T-helper 1 cell (primary cell): ENCODE measurements at places on chromosomes 6 and 20.

GRCh38 chr20:24018796-24019195 is 30.2 kb upstream of the GGTLC1 start:
- DNase-seq = no peak

DNA sequence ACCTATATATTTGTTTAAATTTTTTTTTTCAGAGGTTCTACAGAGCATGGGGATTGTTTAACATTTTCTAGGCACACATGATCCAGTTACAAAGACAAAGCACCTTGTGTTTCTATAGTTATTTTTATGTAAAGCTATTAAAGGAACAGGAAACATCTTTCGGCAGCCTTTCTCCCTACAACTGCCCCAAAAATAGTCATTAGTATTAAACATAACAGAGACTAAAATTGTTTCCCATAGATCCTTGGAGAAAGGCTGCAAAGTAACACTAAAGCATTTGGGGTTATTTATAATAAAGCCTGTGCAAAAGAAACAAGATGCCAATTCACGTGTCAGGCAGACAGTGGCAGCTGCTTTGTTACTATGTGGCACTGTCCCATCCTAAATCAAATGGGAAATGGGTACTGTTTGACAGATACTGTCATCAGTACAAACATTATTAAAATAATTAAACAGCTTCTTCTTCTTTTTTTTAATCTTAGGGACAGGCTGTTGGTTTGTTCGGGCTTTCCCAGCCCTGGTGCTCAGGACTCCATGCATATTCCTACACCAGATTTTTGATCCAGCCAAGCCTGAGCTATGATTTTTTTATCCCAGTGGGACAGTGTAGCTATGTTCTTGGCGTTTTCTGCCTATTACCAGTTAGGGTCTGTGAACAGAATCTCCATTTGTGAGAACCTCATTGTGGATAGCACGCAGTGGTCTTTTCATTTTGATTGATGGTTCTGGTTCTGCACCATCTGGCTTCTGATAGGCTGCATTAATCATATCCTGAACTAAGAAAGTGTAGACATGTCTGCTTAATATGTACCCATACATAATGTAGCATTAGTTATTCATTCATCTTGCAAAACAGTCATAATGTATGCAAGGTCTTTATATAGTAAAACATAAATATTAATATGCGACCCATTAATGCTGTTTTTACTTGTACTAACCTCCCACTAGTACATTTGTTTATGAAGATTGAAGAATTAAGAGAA is 460.4 kb upstream of the SOX4 start:
- DNase-seq = no peak

DNA sequence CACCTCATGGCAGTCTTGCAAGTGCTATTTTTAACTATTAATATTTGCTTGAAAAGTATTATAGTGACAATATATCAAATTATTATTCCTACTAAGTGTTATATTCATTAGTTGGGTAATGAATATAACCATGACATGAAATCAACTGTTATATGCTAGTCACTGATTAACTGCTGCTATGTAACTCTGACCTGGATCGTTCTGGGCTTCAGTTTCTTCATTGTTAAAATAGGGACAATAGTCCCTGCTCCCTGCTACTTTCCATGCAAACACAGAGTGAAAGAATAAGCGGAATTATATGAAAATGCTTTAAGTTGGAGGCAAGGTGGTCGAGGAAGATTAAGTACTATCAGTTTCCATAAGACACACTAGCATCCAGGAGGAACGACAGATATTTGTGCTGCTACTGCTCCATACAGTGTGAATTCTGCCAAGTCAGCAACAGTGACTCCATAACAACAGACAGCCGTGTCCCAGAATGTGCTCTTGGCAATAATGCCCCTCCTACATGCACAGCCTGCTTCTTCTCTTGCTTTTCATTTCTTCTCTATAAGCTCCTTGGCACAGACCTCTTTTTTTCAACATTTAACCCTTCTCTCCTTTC is 107.2 kb downstream of the CHD6 start:
- DNase-seq = no peak

- no peak for DNase-seq
These were observed 16.1 kb upstream of the THBD start for GRCh38 chr20:23065266-23066201.

DNA sequence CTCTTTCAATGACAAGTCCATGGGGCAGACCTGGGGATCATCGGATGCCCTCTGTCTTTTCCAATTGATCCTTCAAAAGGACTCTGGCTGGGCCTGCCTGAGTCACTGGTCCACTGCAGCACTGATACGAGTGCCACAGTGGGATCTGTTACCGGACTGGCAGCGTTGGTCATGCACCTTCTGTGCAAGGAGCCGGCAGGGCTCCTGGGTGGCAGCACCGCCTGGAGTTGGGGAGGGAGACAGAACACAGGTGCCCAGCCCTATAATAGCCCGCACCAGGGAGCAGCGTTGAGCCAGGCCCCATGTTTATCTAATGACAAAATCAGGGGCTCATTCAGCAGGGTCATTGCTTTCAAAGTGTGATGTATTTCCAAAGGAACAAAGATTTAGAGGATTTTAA is 64.2 kb upstream of the NXT1 start:
- no peak for DNase-seq

DNA sequence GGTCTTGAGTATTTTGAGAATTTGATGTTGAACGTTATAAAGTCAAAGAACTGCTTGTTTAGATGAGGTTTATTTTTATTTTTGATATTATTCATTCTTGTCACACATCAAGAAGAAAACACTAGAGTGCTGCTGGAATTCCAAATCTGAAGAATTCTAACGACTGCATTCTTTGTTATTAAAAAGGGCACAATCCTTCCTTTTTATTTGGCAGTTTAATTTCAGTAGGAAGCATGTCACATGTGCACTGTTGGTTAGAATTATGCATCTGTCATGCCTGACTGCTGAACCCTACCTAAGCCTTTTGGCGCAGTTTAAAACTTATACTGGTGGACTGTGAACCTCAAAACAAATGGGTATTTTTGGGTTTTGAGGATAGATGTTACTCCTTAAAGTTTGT is 4.0 kb downstream of the ID4 start:
- no peak for DNase-seq

- DNase-seq = no peak
These were observed 534.2 kb downstream of the HACE1 start for GRCh38 chr6:104325341-104326172.

- no peak for DNase-seq
These were observed 397.9 kb downstream of the SAMD5 start for GRCh38 chr6:147906361-147906760.

- DNase-seq = no peak
These were observed at the start of gene GNMT for GRCh38 chr6:42960243-42961019. TSS of gene GNMT (plus strand) at chr6:42960754. CDS start at chr6:42960768, 14 bp downstream.

DNA sequence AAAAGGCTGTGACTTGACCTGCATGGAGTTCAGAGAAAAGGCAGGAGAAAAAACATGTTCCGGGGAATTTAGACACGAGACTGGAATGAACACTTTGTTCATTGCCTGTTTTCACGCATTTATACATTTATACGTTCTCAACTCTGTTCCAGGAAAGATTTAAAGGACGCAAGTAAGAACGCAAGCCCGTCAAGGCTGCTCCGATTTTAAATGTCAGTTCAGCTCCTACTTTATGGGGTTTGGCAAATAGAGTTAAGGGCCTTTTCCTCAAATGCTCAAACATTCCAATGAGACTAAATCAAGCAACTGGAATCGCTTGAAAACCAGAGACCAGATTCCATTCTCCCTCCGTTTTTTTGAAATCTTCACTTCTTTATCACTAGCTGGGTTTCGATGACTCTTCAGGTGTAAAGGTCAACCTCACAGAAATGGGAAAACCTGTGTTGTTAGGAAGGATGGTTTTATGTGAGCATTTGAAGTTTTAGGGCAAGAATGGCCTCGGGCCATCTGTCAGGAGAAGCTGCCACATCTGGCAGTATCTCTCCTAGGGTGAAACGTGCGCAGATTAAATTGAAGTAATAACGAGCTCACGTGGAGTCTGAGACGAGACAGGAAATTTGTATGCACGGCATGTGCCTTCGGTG is 24.9 kb downstream of the TTLL2 start:
- no peak for DNase-seq

DNA sequence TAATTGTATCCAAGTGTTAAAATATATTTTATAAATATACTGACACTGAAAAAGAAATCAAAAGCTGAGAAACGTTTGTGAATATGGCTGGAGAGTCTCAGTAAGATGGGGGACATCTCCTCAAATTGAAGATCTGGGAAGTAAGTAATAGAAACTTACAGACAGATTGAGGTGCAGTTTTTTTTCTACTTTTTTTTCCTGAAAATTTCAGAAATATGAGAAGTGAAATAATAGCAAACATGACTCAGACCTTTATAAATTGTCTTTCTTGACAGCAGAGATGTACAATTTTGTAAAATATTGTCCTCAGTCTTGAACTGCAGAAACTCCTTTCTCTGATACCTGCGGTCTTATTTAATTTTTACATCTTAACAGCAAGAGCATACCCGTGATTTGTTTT is 347.1 kb downstream of the UTRN start:
- no peak for DNase-seq

DNA sequence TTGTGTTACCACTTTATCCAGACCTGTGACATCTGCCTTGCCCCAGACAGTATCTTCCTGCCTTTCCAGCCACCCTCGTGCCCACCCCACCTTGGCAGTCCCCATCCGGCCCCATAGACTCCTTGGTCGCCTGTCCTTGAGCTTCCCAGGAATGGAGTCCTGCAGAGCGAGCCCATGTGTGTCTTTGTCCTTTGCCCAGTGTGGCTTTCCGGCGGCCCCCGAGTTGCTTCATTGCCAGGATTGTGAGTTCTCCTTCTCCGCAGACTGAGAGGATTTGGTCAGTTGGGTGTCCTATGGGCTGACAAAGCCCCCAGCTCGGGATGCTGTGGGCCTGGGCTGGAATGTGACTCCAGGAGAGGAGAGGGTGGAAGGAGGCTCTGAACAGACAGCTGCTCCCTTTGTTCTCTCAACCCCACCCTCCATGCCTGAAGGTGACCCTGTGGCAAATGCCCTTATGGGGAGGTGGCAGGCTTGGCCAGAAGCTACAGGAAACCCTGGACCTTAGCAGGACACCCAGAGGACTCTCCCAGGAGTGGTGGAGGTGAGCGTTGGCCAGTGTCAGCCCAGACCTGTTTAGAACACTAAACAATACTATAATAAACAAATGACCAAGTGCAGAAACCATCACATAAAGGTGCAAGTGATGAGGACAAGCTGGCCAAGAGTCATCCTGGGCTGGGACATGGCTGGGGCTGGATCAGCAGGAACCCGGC is 1.9 kb upstream of the CST1 start:
- DNase-seq = no peak

GRCh38 chr6:168885751-168886742 is 367.6 kb downstream of the THBS2 start:
- no peak for DNase-seq

DNA sequence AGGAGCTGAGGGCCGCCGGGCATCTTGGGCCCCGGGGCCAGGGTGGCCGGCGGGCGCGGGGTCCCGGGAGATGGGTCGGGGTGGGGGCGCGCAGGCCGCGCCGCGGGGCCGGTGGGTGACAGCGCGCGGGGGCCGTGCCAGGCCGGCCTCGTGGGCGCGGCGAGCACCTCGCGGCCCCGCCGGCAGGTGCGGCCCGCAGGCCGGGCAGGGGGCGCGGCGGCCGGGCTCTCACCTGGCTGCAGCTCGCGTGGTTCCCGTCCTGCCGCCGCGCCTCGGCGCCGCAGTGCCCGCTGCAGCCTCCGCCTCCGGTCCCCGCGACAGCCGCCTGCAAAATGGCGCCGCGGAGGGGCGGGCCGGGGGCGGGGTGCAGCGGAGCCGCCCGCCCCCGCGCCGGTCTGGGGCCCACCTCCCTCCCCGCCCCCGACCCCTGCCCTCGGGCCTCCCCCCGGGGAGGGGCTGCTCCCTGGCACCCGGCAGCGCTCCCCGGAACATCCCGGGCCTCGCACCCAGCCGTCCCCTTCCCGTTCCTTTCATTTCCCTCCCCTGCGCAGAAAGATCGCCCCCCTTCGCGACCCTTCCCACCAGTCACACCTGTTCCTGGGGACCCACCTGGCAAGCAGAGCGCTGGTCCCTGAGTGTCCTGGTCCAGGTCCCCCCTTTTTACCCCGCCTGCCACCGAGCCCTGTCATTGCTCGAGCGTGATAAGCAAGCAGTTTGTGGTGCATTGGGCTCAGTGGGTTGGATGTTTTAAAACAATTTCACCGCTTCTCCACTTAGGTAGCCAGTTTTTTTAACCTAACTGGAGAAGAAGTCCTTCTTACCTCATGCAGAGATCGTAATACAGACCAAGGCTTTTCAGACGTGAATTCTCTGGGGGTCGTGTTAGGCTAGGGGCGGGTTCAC is at the start of gene SLC23A2:
Gene SLC23A2 (minus strand): TSS at position 337 of the 903 bp plus-strand sequence. CDS start 68,948 bp downstream, outside the sequence.
- DNase-seq = peak; percentile 40

- DNase-seq = no peak
These were observed 12.0 kb downstream of the ZFP64 start for GRCh38 chr20:52179331-52180179.

- no peak for DNase-seq
These were observed 1320.1 kb upstream of the GJE1 start for GRCh38 chr6:140812636-140813035.

DNA sequence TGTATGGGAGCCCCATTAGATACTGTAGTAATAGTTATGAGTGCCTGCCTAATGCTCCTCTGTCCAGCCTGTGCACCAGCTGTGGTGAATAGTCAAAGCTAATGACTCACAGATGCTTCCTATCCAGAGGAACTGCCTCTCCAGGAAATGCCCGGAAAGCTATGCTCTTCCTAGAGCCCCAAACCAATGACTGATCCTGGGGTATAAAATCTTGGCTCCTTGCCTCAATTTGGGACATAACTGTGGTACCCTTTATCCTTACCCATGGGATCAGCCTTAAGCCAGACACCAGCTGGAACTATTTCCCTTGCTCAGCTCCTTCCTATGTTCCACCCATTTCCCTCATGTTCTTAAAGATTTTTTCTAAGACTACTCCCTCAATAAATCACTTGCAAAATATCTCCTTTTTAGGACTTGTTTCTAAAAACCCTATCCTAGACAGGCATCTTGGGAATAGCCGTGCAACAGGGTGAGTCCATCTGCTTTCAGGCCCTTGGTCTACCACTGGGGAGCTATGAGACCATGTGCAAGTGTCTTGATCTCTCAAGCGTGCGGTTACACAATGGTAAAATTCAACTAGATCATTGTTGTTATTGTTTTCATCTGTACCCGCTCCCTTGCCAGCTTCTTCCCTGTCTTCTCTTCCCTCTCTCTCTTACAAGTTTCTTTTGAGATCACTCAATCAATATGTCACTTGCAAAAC is 283.7 kb downstream of the BTBD3 start:
- no peak for DNase-seq

DNA sequence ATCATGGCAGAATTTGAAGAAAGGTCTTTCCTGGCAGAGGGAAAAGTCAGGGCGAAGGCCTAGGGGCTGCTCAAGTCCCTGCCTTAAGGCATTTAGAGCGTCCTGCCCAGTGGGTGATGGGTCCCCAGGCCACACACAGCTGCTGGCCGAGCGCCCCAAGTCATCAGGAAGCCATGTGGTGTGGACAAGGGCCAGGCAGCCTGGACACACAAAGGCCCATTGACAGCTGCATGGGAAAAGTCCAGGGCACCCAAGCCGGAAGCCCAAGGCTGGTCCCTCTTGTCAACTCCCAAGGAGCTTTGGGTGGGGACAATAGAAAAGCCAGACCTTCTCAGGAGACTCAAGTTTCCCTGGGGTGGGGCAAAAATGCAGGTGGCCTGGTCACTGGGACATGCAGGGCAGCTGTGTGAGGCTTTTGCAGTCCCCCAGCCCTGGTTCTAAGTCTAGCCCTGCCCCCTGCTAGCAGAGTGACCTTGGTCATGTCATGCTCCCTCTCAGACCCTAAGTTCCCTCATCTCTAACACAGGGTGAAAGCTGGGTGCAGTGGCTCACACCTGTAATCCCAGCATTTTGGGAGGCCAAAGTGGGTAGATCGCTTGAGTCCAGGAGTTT is 44.3 kb upstream of the PTGIS start:
- DNase-seq = no peak
